ENCODE measurements at places on chromosomes 7 and 10.

DNA sequence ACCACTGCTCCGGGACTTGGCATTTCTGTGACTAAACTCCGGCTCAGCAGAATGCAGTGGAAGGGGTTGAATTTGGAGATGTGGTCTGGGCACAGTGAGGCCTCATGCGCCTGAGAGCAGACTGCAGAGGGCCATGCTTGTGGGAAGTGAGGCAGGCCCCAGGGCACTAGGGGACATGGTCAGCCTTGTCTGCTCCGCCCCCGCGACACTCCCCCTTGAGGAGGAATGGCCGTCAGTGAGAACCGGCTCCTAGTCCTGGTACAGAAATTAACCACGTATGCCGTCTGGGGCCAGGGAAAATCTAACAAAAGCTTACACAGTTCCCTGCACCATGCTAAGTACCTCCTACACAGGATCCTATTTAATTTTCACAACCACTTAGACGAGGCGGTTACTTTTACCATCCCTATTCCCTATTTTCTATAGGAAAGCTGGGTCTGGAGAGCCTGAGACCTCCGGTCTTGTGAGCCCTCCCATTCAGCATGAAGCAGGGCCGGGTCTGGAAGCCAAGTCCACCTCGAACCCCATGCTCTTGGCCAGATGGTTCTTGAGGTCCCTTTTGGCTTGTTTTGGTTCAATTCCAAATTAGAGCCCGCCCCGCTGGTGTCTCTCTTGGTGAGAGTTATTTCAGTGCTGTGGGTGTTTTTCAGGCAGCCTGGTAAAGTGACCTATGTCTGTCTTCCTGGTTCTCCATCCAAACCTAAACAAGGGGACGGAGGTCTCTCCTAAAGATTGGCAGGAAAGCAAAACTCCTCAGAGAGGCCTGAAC is 87.7 kb upstream of the PITRM1 start:
- ATAC-seq: no peak

DNA sequence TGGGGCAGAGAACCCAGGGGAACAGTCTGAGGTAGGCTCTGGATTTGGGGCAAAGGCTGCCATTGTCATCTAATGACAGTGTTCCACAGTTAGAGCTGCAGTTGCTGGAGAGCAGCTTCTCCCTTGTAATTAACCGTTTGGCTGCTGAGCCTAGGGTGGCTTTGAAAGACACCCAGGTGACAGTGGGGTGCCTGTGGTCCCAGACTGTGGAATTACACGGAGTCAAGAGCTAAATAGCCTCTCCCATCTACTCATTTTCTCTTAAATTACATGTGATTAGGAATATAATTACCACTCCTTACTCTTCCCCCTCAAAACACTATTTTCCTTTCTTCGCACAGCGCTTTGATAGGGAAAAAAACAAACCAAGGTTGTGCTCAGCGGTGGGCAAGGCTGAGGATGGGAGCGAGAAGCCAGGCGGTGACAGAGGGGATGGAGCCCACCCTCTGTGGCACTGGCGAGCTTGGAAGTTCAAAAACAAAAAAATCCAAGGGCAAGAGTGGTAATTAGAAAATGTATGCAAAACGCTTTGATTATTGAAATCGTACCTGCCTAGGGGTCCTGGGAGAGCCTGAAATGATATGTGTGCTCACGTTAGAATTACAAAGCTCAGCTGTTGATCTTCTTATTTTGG is 44.1 kb downstream of the BAMBI start:
- no peak for ATAC-seq

DNA sequence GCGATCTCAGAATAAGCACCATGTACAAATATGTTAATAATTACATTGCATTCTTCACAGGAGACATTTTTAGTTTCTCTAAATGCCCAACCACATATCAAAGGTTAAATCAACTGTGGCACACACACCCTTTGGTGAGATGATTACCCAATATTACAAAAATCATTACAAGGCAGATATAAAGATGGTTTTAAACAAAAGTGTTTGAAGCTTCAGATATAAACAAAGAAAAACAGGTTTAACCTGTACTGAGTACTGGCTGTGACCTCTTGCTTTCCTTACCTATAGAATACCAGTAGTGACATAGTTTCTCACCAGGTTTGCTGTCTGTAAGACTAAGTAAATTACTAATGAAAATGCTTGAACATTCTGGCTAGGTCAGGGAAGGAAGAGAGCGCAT is 360.0 kb upstream of the IGFBP3 start:
- no peak for ATAC-seq

DNA sequence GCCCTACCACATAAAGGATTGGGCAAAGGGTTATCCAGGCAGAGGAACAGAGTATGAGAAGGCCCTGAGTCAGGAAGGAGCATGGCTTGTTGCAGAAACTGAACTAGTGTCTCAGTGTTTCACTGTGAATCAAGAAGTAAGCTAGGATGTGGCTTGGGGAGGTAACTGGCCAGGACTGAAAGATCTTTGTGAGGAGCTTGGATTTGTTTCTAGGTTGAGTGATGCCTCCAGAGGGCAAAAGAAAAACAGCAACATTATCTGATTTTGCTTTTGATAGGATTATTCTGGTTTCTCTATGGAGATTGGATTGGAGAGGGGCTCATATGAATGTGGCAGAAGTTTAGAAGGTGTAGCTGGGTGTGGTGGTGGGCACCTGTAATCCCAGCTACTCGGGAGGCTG is 137.9 kb upstream of the HDAC9 start:
- peak; percentile 53 for ATAC-seq

- ATAC-seq: no peak
These were observed 13.5 kb downstream of the CNNM2 start for GRCh38 chr10:102931643-102932042.

DNA sequence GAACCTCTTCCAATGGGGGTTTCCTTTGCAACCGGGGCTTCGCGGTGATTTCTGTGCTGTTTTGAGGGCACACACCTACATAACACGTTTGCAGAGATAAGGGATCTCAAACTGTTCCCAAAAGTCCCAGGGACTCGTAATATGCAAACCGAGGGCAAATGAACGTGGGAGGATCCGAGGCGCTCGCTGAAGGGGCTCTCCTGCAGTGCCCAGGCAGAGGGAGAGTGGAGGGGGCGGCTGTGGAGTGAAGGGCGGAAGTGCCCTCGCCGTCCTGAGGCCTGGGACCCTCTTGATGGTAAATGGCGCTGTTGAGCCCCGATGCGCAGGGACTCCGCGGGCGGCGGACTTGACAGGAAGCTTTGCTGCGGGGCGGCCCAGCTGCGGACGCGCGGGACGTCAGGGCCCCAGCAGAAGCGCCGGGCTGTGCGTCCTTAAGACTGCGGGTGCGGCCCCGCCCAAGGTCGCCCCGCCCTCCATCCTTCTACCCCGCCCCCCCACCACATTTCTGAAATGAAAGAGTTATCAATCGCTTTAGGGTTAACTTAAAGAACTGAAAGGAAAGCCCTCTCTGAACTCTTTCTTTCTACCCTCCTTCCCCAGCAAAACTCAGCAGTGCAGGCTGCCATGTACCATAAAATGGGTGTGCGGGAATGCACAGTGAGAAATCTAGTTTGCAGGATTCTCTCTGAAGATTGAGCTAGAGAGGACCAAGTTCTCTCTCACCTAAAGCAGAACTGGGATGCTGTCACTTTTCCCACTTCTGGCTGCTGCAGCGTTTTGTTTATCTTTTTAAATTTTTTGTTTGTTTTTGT is 151.8 kb upstream of the YAE1 start:
- ATAC-seq: peak; percentile 90

GRCh38 chr7:12703881-12704280 is 16.4 kb downstream of the ARL4A start:
- ATAC-seq: no peak

DNA sequence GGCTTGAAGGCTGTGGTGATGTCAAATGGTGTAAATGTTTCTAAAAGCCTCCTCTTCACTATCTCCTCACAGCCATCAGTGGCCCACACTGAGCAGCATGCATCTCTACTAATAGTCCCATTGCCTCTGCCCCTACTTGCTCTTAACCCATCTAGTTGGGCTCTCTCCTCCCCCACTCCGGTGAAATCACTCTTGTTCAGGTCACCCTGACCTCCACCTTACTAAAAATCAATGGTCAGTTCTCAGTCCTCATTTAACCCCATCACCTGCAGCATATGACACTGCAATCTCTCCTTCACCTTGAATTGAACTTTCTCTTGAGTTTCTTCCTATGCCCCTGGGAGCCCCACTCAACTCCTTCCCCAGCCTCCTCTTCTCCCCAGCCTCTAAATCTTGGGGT is 355.1 kb upstream of the AOAH start:
- no peak for ATAC-seq

DNA sequence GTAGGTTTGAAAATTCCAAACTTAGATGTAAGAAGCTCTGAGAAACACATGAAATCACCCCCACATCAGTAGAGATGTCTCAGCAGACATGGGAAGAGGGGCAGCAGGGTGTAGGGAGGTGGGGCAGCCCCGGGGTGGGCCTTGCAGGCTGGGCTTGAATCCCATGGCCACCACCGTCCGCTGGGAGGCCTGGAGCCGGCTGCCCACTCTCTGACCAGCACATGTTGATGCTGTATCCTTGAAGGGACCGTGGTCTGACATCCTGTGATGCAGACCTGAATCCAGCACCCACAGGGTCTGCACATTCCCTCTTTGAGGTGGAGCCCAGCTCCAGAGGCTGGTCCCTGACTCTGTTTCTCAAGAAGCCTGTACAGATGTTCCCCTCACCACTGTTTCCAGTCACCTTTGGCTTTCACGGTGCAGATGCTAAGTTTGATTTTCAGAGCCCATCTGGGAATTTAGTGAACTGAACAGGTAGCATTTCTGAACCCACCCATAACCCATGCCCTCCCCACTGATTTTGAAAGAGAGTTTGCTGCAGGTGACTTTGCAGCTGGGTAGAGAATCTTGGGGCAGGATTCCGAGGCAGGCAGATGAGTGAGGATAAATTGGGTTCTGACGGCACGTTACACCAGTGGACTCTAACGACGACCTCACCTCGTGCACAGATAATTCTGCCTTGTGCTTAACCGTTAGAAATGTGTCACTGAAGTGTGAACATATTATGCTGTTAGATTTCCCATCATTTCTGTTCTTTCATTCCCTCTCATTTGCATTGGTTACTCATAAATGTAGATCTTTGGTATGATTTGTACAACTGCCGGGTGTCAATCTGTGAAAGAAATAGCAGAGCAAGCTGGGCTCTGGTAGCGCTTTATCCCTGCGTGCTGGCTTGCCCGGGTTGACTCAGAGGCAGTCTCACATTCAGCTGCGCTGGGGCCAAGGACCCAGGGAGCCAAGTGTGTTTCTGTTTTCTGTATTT is 45.7 kb downstream of the IKZF1 start:
- no peak for ATAC-seq

DNA sequence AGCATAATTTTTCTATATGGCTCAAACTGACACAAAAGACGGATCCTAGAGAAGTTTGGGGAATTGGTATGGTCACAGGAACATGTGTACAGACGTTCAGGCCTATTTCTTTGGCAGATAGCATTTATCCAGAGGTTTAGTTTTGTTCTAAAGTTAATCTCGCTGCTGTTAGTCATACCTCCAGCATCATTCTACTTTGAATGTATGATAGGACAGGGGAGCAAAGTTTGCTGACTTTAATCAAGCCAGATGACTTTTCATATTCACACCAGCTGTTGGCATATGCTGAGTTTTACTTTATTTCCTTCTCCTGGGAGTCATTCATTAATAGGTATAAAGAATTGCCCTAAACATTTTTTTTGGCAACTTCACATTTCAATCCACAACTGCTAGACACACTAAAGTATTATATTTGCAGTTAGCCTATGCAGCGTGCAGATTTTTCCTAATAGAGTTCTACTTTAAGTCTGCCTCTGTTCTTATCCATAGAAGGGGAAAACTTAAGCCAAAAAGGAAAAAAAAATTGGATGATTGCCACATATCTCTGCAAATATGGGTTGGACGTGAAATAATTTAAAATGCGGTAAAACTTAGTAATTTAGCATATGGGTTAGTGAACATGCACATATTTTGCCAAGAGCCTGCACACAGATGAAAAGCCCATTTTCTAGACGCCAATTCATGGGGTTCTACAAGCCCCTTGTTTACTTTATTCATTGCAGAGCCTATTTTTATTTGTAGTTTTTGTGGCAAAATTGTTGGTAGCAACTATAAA is 213.1 kb downstream of the C7orf25 start:
- no peak for ATAC-seq

DNA sequence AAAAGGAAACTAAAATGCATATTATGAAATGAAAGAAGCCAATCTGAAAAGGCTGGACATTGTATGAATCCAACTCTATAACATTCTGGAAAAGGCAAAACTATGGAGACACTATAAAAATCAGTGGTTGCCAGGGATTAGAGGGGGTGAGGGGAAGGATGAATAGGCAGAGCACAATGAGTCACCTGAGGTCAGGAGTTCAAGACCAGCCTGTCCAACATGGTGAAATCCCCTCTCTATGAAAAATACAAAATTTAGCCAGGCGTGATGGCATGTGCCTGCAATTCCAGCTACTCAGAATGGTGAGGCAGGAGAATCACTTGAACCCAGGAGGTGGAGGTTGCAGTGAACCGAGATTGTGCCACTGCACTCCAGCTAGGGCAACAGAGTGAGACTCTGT is 324.8 kb upstream of the PHYHIPL start:
- ATAC-seq: no peak

DNA sequence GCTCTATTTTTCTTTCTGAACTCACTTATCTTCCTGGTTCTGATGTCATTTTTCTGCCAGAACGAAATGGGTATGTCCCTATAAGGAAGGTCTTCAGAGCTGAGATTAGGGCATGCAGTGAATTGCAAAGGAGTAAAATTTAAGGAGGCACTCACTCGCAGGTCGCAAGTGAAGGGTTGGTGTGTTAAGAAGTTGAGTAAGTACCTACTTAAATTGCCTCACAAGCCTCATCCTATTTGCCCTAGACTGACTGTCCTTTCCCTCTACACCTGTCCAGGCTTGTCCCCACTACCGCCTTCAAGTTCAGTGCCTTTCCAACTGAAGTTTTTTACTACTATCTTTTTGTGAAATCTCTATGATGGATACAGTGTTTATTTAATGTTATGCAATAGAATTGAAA is 191.5 kb downstream of the AHR start:
- ATAC-seq: no peak

DNA sequence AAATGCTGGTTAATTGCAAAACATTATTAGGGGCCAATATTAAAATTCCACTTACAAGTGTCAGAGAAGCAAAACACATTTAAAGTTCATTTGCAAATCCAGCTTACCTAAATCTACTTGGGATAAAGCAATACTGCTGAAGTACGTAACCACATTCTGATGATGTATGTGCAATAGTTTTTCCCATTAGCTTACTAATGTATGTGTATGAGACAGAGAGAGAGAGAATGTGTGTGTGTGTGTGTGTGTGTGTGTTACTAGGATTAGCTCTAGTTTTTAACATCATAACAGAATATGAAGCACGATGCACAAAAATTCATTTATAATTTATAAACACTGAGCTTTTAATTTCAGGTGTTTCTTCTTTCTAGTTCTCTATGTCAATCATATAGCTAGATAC is 1074.2 kb upstream of the C7orf33 start:
- no peak for ATAC-seq
